Ammon's horn (tissue), 1 donor: ENCODE measurements at places on chromosomes 2 and 18.

- DNase-seq: no peak
These were observed 189.5 kb upstream of the CYRIA start for GRCh38 chr2:16855183-16855582.

DNA sequence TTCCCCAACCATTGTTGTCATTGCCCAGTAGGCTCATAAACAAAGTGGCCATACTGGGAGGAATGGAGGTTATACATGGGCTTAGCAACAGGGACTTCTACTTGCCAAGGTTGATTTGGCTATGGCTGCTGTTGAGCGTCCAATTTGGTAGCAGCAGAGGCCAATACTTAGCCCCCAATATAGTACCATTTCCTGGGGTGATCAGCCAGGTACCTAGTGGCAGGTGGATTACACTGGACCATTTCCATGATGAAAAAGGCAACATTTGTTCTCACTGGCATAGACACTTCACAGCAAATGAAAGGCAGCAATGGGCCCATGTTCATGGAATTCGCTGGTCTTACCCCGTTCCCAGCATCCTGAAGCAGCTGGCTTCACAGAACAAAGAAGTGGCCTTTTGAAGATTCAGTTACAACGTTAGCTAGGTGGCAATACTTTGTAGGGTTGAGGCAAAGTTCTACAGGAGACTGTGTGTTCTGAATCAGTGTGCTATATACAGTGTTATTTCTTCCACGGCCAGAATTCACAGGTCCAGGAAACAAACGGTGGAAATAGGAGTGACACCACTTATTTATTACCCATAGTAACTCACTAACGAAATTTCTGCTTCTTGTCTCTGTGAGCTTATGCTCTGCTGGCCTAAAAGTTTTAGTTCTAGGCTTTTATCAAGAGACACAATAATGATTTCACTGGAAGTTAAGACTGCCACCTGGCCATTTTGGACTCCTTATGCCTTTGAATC is 37.5 kb downstream of the FBXO11 start:
- no peak for DNase-seq

- DNase-seq: no peak
These were observed 923.7 kb upstream of the CNTNAP5 start for GRCh38 chr2:123101434-123101833.

GRCh38 chr2:191610756-191611155 is 67.2 kb upstream of the NABP1 start:
- no peak for DNase-seq

- no peak for DNase-seq
These were observed 5.6 kb downstream of the TANK start for GRCh38 chr2:161165811-161166210.

DNA sequence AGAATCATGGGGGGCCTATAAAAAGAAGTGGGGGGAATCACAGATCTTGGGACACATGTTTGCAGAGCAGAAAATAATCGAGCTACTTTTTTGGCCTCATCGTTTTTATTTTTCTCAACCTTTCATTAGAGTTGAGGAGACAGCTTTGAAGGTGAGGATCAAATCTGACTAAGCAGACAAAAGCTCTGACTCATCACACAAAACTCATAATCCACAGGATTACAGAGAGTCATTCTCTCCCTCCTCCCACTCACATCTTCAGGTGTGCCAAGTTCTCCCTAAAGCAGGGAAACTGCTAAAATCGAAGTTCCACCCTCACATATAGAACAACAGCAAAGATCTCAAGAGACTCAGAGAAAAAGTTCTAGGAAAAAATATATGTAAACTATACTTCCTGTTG is 15.6 kb downstream of the BAZ2B start:
- no peak for DNase-seq

GRCh38 chr2:234258562-234259141 is 208.2 kb downstream of the SPP2 start:
- no peak for DNase-seq

DNA sequence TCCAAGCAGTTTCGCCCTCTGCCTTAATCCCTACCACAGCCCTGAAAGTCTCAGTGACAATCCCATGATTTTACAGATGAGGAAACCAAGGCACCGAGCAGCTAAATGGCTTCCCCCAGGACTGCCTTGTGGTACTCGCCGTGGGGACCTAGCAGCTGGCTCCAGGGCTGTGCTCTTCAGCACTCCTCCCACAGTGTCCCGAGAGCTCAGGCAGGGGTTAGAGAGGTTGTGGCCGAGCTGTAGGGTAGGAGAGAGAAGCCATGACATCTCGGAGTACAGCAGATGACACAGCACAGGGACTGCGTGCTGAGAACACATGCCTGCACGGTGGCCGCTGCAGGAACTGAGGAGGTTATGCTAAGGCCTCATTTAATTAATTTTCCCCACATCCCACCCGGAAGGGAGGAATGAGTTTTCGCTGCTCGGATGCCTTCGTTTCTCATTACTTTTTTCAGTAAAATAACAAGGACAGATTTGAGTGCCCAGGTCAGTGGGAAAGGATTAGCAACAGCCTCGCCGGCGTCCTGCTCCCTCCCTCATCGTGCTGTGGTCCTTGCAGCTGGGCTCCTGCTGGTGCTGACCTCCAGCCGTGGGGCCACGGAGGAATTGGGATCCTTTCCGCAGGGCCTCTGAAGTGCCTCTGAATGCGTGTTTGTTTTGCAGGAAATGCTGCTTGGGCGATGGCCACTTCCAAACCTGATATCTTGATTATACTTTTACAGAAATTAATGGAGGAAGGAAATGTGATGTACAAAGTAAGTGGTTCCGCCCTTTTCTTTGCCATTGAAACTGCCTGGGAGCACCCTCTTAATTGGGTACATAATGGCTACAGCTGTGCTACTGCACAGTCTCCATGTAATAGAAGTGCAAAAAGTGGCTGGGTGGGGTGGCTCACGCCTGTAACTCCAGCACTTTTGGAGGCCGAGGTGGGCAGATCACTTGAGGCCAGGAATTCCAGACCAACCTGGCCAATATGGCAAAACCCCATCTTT is 61.2 kb downstream of the WDSUB1 start:
- DNase-seq: no peak

DNA sequence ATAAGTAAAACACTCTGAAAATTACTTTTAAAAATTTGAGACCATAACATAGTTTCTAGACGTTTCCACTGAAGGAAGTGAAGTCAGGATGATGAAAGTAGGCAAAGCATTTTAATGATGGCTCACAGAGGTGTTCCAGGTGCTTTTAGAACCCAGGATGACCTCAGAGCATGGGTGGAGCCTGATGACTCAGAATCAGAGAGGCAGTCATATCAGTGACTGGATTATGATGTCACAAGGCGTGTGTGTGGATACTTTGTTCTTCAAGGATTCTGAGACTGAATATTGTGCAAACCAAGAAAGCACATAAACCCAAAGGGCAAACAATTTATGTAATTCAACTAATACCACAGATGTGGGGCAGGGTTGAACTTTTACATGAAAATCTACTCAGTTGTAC is 208.0 kb upstream of the FBXO11 start:
- DNase-seq: no peak

DNA sequence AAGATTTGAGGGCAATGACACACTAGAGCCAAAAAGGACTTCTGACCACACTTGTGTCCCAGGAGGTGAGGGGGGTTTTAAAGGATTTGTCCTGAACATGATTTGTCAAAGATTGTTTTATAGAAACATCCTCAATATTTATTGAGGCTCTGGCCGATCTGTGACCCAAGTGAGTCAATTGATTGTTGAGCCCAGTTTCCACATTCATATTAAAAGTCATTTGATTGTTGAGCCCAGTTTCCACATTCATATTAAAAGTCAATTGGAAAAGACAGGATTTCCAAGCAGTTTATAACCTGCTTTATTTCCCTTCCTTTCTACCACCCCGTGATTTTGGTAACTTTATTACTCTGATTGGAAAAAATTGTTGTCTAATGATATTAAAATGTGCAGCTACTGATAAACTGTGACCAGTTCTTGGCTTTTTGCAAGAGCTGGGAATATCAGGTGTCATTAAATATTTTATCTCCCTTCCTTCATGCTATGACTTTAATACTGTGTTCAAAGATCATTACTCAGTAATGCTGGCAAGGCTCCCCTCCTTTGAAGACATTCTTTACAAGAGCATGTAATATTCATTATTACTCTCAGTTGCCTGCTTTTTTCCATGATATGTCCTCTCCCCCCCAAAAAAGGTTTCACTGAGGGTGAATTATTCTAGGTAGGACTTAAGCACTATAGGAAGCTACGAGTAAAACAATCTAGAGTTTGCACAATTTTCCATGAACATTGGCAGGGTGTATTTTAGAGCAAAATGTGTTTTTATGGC is 75.3 kb downstream of the HRH4 start:
- DNase-seq: no peak

- DNase-seq: no peak
These were observed 99.3 kb downstream of the ROCK1 start for GRCh38 chr18:21012308-21012707.

- DNase-seq: no peak
These were observed 31.6 kb downstream of the SUCLG1 start for GRCh38 chr2:84427235-84428138.

DNA sequence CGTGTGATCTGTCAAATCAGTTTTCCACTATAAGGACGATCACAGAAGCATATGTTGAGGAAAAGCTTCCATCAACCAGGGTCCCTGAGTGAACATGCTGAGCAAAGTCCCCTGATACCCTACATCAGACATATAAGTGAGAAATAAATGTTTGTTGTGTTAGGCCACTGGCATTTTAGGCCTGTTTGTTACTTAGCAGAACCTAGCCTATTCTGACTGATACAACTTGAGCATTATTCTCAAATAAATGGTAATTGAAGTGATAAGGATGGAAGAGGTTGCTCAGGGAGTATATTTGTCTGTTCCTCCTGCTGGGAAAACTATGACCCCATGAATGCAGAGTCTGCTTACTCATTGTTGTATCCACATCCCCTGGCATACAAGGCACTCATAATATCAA is 106.4 kb downstream of the LOXHD1 start:
- no peak for DNase-seq

- no peak for DNase-seq
These were observed 1.6 kb downstream of the ABCA12 start for GRCh38 chr2:215136669-215137328.

- no peak for DNase-seq
These were observed 61.3 kb downstream of the UBE2E3 start for GRCh38 chr2:181041661-181042060.

- DNase-seq: no peak
These were observed 84.1 kb upstream of the NABP1 start for GRCh38 chr2:191593622-191594385.
